ENCODE measurements at places on chromosomes 5 and 9.

GRCh38 chr5:127834094-127834531 is 130.9 kb downstream of the CCDC192 start:
- DNase-seq, result no peak

- DNase-seq, result no peak
Observed at GRCh38 chr5:14064841-14065240, 78.3 kb upstream of the TRIO start.

DNA sequence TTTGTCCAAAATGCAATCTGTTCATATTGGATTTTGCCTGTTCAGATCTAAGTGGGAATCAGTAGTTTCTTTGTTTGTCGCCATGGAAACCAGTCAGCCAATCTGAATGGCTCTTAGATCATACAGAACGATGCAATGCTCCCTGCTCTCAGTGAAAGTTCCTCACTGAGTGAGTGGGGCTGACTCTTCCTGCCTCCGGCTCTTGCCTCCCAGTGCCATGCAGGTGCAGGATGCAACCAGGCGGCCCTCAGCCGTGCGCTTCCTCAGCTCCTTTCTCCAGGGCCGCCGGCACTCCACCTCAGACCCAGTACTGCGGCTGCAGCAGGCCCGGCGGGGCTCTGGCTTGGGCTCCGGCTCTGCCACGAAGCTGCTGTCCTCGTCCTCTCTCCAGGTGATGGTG is at the start of gene PTPDC1:
Gene PTPDC1, plus strand, starts transcription at position 151 of the 400 bp plus-strand sequence. Its CDS starts 67 bp downstream, at position 218.
- DNase-seq, result peak; percentile 28

- no peak for DNase-seq
Observed at GRCh38 chr9:124322618-124323432, 65.1 kb downstream of the NEK6 start.

GRCh38 chr9:84744195-84744594 is 74.7 kb downstream of the NTRK2 start:
- no peak for DNase-seq

DNA sequence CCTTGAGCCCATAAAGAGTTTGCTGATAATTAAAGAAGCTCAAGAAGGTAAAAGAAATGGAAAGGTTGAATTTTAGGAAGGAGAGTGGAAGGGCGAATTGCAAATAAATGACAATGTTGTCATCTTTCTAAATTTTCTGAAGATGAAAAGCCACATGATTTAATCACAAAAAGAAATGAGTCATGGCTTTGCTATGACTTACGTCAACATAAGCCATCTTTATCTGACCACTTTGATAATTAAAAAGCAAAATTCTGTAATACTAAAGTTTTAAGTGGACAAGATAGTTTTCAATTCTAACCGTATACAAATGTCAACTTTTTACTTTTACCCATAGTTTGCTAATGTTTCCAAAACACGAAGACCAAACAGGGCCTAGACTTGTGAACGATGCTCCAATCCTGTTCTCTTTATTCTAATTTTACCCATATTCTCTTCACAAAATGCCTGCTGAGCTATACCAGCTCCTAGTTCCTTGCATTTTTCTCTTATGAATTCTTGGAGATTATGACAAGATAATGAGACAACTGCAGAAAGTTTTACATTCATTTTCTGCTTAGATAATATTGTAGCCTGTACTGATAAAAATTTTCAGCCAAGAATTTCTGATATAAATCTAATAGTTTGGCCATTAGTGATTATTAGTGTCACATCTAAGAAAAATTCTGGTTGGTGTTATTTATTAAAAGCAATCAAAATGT is 21.8 kb upstream of the PRUNE2 start:
- DNase-seq, result no peak

DNA sequence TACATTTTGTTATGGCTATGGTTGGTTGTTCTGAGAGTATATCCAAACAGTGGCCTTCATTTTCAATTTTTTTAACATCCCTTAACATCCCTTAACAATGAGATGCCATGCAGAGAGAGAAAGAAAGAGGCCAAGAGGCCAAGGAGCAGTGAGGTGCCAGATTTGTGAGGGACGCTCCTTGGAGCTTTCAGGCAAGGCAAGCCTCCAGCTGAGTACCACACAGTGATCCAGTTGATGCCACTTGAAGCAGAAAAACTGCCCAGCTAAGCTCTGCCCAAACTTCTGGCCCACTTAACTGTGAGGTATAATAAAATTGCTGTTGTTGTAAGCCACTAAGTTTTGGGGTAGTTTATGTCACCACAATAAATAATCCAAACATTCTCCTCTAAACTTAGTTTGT is 22.6 kb upstream of the EMB start:
- no peak for DNase-seq

Measured in BE2C (cell line).